C1 segment of cervical spinal cord (tissue), 14 donors: ENCODE measurements at places on chromosomes 11 and 22.

GRCh38 chr11:100687054-100687629 is at the start of gene ARHGAP42:
Gene ARHGAP42 (plus strand): TSS chr11:100687288. CDS start chr11:100687679, 391 bp downstream.
- DNase-seq = no peak

DNA sequence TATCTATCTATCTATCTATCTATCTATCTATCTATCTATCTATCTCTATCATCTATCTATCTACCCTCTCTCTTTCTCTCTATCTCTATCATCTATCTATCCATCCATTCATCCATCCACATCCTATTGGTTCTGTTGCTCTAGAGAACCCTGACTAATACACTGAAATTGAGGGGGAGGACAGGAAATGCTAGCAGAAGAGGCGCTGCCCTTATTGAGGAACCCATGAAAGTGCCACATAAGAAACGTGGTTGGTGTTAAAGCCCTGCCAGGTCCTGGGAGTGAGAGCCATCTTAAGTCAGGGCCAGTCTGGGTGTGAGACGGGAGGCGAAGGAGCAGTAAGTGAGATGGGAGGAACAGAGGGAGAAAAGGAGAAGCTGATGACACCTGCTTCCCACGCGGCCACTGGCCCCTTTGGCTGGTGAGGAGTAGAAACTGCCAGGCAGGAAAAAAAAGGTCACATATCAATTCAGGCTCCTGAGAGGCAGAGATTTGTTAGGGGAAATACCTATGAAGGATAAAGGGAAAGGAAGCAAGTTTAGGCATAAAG is 87.9 kb upstream of the PLET1 start:
- DNase-seq = no peak

DNA sequence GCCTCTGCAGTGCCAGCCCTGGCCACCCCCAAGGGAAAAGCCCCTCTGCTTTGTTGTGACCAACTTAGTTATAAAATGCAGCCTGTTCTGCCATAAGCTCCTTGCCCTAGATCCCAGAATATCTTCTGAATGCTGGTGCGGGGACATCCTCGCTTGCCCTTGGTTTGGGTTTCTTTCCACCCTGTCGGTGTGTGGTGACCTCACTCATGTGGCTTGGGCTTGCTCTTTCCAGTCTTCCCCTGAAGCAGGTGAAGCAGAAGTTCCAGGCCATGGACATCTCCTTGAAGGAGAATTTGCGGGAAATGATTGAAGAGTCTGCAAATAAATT is 16.7 kb downstream of the CLDN5 start:
- DNase-seq = no peak

GRCh38 chr11:130449310-130449990 is 1.0 kb downstream of the ADAMTS15 start:
- no peak for DNase-seq

- DNase-seq = no peak
Observed at GRCh38 chr11:112780351-112781087, 180.7 kb upstream of the NCAM1 start.

DNA sequence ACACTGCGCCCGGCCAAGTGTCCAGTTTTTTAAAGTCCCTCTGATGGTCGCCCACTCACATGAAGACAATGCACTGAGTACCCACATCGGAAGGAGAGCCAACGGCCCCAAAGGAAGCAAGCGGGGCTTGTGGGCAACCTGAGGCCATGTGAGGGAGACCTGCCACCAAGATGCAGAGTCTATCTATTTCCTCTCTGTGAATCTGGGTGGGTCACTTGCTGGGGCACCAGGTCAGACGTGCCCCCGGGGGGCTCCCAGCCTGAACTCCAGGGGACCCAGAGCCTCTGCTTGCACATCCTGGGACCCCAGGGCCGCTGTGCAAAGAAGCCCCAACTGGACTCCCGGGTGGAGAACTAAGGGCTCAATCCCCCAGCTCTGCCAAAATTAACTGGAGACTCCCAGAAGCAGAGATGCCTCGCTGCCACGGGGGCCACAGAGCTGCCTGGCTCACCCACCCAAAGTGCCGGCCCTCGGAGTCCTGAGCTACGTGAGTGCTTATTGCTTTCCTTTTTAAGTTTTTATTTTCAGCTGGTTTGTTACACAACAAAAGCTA is 106.4 kb downstream of the BRD1 start:
- no peak for DNase-seq

- no peak for DNase-seq
Observed at GRCh38 chr11:61061081-61061826, 41.0 kb upstream of the CD5 start.

DNA sequence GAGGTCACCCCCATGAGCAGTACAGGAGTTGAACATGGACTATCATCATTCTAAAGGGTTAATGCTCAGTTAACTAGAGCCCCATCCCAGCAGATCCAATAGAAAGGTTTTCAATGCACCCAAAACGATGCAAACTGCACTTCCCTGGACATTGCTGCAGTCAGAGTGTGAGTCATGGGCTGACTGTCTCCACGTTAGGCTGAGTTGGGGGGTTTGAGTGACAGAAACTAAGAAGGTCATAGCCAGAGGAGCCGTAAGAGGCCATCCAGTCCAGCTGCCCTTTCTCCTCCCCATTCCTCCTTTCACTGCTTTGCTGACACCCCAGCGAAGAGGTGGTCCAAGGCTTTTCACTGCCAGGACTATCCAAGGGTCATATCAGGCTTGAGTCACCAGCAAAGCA is 10.5 kb upstream of the OR2AT4 start:
- no peak for DNase-seq

DNA sequence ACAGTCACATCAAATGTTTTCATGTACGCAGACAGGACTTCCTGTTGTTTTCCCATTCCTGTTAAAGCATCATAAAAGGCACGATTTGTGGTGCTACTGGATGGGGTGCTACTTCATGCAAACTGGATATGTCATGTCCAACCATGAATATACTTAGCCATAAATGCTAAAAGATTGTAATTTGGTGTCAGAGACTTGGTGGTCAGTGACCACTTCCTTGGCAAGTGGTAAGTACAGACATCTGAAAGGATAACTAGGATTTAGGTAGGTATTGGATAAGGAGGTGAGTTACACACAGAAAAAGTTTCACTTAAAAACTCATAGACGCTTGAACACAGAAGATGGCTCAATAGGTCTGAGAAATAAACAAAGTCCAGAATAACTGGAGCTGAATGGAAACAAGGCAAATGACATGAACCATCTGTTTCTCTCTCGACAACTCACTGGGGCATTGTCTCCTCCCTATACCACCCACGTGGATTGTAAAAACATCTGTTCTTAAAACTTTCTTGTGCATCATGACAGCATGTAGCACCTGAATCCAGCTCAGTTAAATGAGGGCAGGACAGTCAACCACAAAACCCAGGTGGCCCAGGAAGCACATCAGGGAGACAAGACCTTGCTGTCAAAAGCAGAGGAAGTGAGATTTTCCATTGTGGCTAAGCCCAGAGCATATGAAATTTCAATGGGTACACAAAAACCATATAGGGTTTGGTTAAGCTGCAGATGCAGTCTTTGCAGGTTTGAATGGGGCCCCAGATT is 22.1 kb upstream of the IGLL5 start:
- no peak for DNase-seq

GRCh38 chr22:30283342-30283741 is 6.0 kb downstream of the CASTOR1 start:
- no peak for DNase-seq

GRCh38 chr11:74730571-74731260 is 510 bp downstream of the CHRDL2 start:
- DNase-seq = no peak

DNA sequence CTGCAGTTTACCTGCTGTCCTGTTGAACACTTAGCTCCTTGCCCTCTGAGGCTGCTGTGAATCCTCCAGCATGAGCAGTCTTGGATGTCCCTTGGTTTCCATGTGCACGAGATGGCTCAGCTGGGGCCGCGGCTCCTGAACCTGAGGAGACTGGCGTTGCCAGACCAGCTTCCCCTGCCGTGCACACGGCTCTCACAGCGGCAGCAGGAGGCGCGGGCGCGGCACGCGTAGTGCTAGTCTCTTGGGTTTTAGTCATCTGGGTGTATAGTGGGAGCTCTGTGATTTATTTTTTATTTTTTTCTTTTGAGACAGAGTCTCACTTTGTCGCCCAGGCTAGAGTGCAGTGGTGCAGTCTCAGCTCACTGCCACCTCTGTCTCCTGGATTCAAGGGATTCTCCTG is 54.8 kb downstream of the MUC6 start:
- no peak for DNase-seq

GRCh38 chr11:68340003-68340767 is 27.8 kb downstream of the LRP5 start:
- DNase-seq = no peak

GRCh38 chr11:47506795-47507562 is 46.0 kb downstream of the CELF1 start:
- DNase-seq = no peak

GRCh38 chr22:45891471-45891995 is 85.4 kb downstream of the WNT7B start:
- no peak for DNase-seq

GRCh38 chr11:122202951-122203456 is 87.0 kb upstream of the BLID start:
- DNase-seq = no peak

DNA sequence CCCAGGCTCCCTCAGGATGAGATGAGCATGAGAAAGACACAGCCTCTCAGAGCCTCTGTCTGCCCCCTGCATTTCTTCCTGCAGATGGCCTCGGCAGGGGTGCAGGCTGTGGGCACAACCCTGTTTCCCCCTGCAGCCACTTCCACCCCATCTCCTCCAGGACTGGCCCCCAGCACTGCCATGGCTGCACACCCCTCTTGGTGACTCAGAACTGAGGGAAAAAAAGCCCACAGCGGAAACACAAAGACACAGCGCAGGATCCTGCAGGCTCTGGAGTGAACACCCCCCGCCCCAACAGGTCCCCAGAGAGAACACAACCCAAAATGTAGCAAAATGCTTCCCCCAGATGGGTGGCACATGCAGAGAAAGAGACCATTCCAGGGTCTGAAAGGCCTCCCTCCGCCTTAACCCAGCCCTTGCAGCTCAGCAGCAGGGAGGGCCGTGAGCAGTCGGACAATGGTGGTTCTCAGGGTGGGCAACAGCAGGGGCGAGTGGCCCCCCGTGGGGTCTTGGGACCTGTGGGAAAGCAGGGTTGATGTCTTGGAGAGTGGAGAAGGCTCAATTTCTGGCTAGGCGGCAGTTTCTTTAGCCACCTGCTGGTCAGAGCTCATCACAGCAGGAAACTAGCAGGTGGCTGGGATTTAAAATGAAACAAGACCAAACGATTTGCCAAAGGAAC is 8.0 kb downstream of the TUBGCP6 start:
- DNase-seq = no peak

- no peak for DNase-seq
Observed at GRCh38 chr11:126515501-126515900, 160.0 kb downstream of the ST3GAL4 start.

- DNase-seq = no peak
Observed at GRCh38 chr11:33753304-33753967, 17.2 kb upstream of the CD59 start.

GRCh38 chr11:106172386-106172991 is 95.0 kb downstream of the AASDHPPT start:
- no peak for DNase-seq

DNA sequence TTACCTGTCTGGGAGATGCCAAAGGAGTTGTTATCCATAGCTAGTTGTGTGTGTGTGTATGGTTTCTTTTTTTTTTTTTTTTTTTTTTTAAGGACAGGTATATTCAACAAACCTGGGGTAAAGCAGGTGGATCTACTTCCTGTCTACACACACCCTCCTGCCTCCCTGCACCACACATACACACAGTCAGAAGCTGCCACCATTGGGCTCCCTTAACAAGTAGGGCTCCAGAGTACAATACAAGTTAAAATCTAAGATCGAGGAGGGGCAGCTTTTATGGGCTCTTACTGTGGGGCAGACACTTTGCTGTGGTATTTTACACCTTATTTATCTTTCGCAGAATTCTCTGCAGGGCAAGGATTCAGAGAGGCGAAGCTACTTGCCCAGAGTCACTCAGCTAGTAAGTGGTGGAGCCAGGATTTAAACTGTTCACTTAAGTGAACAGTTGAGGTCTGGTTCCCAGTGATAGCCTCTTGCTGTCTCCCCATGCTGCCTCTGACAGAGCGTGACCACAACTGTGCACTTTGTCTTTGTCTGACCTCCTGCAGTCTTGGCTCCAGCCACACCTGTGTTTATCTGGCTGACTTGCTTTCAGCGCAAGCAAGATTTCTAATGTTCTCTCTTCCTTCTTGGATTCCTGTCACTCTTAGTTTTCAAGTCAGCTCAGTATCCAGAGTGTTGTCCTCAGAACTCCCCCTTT is 135.0 kb downstream of the CSNK2A3 start:
- no peak for DNase-seq

- DNase-seq = no peak
Observed at GRCh38 chr22:39949964-39950737, 10.0 kb upstream of the TMA7B start.

DNA sequence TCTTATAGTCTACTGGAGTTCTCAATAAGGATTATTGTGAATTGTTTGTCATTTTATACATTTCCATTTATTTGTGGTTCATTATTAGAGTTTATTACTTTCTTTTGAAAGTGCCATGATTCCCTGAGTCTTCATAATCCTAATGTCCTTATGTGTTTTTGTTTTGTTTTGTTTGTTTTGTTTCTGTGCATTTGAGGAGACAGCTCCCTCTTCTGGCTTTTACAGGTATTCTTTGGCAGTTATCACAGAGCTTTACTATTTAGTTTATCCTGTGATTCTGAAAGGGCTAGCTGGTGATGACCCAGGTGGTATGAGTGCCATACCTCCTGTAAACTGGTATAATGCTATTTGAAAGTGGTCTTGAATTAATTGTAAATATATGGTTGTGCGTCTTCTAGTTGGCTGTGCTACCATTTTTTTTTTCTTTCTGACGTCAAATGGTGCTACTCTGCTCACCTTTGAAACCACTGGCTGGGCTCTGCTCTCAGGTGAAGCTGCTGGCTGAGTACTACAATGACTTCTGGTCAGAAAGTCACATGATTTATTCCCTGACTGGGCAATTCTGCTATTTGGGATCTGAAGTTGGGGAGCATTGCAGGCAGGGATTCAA is 751.2 kb downstream of the JRKL start:
- DNase-seq = no peak

DNA sequence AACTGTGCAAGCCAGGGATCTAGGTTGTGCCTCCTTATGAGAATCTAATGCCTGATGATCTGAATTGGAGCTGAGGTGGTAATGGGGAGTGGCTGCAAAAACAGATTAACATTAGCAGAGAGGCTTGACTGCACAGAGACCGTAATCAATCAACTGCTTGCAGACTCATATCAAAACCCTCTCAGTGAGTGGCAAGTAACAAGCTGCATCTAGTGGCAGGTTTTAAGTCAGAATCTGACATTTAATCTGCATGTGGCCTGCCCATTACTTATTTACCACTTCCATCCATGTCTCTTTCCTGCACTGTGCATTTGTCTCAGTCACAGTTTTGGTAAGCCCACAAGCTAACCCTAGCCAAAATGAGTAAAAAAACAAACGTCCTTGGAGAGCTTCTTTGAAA is 11.2 kb downstream of the C11orf58 start:
- no peak for DNase-seq
